Sciatic nerve (tissue), 2 donors: ENCODE measurements at places on chromosomes 2 and 18. TPM values are rescaled to one million over a fixed set of nuclear protein-coding genes. Genes with fewer than 3 reads are reported as not detected.

FOXI3 gene
- not detected for total RNA-seq

VWC2L gene
- not detected for total RNA-seq

GRCh38 chr2:1701556-1702185, 42.6 kb downstream of the PXDN start:
- no peak for DNase-seq

- DNase-seq: no peak
Measured at GRCh38 chr2:105488285-105488684, 89.4 kb upstream of the FHL2 start.

DNA sequence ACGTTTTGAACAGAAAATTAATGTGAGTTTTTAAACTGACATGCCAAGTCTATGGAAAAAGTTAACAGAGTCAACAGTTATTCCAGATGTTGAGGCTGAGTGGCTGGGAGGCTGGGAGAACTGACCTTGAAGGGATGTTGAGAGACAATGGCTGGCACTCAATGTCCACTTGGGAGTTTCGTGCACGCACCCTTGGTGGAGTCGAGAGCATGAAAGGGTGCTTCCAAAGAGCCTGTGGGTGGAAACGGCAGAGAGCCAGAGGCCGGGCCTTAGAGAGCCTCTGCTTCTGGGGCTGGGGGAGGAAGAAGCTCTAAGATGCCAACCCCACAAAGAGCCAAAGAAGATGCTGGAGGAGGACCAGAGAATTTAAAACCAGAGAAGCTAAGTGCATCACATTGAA, 63.4 kb upstream of the L3MBTL4 start:
- DNase-seq: no peak

DNA sequence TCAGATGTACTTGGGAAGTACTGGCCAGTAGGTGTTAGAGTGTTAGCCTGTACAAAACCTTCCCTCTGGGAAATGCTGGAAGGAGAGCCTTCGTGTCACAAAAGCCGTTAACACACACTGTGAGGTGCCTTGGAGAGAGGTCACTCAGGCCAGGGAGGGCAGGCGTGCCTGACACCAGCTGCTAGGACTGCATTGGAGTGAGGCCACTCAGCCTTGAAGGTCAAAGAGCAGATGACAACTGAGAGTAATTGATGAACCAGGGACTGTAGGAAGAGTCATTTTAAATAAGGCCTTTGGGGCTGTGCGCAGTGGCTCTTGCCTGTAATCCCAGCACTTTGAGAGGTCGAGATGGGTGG, 45.4 kb downstream of the ASAP2 start:
- no peak for DNase-seq
